ENCODE measurements at places on chromosomes 3 and 15. TPM values are rescaled to one million over a fixed set of nuclear protein-coding genes. Genes with fewer than 3 reads are reported as not detected.

The FAM43A gene
- total RNA-seq: 170 TPM

The FETUB gene
- not detected for total RNA-seq

The SLCO3A1 gene
- total RNA-seq: 1.9 TPM

The HRG gene
- not detected for total RNA-seq

Measured in pulmonary artery endothelial cell (primary cell).